ENCODE measurements at places on chromosomes 4 and X. TPM values are rescaled to one million over a fixed set of nuclear protein-coding genes. Genes with fewer than 3 reads are reported as not detected.

DNA sequence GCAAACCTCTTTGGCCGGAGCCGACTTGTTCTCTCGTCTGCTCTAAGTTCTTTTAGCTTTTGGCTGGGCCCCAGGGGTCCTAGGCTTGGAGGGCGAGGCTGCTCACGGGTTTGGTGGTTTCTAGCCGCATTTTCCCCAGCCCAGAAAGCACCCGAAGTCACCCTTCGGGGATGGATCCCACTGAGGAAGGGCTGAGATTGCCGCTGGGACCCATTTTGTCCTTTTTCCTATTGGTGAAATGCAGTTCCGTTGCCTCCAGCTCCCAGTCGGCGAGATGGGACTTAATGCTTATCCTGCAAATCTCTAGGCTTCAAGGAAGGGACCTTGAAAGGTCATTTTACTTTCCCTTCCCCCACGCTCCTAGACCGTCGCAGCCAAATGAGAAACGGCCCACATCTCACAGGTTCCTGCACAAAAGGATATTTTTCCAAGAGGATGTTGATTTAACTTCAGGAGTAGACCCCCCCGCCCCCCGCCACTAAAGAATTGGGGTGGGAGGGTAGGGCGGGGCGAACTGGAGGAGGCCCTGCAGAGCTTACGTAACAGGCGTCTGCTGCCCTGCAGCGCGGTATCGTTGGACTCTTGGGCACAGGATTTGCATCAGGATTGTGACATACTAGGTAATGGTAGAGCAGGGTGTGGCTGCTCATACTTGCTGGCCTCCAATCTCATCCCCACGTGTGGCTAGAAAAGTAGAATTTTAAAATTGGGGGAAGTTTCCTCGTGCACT lies 564 bp downstream of the PGK1 start:
- DNase-seq, result peak; percentile 32

- no peak for DNase-seq
Observed at GRCh38 chr4:122622400-122622799, 1.5 kb upstream of the IL21 start.

GRCh38 chr4:16770710-16771285 lies 127.6 kb downstream of the LDB2 start:
- no peak for DNase-seq

DNA sequence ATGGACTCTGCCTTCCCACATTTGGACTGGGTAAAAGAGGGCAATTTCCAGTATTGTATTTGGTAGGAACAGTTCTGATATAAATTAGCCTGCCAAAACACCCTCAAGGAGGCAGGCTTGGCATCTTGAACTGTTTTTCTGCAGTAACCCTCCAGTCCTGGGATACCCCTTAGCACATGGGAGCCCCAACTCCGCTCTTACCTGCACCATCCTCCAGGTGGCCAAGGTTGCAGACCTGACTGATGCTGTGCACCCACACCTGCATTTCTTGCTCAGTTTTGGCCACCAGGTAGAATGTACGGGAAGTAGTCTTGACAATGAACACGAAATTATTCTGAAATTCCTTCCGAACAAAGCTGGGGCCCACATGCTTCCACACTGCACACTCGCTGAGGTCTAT lies 35.1 kb downstream of the GAB3 start:
- no peak for DNase-seq

DNA sequence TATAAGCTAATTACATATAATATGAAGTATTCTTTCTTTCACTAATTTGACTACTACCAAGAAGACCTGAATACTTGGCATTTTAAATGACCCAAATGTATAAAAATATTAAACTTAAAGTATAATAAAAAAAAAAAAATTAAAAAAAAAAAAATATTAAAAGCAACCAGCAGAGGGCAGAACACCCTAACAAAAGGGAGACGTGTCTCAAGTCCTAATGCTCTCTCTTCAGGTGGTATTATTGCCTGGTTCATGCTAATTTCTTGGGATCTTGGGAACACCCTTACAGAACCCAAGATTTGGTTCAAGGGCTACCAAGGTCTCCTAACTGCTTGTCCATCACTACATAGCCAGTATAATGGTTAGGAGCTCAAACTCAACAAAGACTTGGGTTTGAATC lies 754.8 kb downstream of the RAB28 start:
- DNase-seq, result peak; percentile 25

GRCh38 chr4:85024671-85025070 lies 58.2 kb upstream of the WDFY3 start:
- DNase-seq, result no peak

GRCh38 chrX:8629871-8630270 lies 102.1 kb downstream of the ANOS1 start:
- no peak for DNase-seq

Gene NPNT
- total RNA-seq, result 0.22 TPM

GRCh38 chrX:129777218-129778030 lies 2.3 kb upstream of the SASH3 start:
- DNase-seq, result no peak

Gene BLOC1S4
- 24.6 TPM for total RNA-seq

DNA sequence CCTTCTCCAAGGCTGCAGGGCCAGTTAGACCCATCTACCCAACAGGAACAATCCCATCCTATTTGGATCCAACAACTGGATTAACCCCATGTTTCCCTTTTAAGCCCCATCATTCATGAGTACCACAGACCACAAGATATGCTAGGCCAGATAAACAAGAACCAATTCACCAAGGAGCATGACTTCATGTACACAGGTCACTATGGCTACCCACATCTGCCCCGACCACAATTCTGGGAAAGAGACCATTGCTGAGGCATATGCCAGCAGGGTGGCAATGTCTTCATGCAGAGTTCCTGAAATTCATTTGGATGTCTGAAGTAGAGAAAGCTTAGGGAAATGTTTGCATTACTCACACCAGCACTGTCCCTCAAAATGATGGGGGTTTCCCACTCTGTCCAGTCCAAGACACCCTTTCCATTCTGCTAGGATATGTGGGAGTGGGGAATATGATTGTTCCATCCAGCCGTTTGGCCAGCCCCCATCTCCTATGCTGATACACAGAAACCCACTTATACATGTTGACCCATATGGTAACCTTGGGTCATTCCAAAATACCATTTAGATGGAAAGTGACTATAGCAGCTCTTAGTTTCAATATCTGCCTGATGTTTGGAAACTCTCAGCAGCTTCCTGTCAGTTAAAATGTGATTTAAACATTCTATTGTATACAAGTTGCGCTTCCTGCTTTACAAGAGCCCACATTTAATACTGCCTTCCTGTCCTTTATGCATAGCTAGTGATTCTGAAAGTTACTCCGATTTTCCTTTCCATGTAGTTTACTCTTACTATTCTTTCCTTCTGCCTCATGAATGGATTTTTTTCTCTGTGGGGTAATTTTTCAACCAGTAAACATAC lies 129.0 kb downstream of the AMMECR1 start:
- DNase-seq, result no peak

GRCh38 chr4:15873117-15873516 lies 65.4 kb downstream of the FGFBP1 start:
- no peak for DNase-seq

Gene PLK4
- 83.9 TPM for total RNA-seq

- no peak for DNase-seq
Observed at GRCh38 chrX:121457096-121457495, 409.7 kb downstream of the GLUD2 start.

DNA sequence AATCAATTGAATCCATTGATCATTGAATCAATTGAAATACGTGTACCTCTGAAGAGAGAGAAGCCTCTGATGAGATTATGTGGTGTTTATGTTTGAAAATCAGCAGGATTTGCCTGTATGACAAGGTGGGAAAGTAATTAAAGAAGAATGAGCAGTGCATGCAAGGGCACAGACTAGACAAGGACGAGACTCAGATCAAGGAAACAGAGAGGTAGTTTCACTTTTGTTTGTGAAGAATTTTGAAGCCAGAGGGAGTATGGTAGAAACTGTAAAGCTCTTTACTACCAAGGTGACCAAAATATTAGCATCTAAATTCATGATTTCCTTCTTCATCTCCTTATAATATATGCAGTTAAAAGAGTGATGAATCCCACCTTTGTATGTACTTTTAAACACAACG lies 1830.0 kb upstream of the IGFBP7 start:
- no peak for DNase-seq

GRCh38 chr4:163976588-163976987 lies 482.1 kb downstream of the TMA16 start:
- DNase-seq, result no peak

DNA sequence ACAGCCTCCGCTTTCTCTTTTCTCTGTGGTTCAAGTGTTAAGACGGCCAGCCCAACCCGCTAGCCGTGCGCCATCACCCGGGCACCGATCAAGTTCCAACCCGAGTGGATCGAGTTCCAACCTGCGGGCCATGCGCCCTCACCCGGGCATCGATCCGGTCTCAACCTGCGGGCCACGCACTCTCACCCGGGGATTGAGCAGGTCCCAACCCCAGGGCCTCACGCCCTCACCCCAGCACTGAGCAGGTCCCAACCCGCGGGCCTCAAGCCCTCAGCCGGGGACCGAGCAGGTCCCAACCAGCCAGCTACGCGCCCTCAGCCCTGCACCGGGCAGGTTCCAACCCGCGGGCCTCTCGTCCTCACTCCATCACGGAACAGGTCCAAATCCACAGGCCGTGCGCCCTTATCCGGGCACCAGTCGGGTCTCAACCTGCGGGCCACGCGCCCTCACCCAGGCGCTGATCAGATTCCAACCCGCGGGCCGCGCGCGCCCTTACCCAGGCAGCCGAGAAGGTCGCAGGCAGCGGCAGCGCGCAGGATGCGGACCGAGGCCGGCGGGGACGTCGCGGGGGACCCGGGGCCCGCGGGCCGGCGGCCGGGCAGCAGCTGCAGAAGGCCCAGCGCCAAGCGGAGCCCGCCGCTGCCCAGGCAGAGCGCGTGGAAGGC lies 443 bp downstream of the GPR143 start:
- DNase-seq, result peak; percentile 32

Gene MAGED2
- 299 TPM for total RNA-seq

DNA sequence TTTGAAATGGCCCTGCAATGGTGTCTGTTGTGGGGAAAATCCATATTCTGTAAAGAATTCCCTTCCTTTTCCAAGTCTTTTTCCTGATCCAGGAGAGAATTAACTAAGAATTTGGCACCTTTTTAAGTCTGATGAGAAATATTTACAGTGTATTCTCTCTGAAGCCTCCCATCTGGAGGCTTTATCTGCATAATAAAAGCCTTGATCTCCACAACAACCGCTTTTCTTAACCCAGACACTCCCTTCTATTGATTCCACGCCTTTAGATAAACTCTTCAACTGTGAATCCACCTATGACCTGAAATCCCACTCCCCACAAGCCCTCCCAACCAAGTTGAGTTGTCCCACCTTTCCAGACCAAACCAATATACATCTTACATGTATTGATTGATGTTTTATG lies 43.1 kb upstream of the TMPRSS11E start:
- no peak for DNase-seq
